ENCODE measurements at places on chromosomes 16 and 17. TPM values are rescaled to one million over a fixed set of nuclear protein-coding genes. Genes with fewer than 3 reads are reported as not detected.

The SOX15 gene
- 0.91 TPM for total RNA-seq

The LYRM9 gene
- total RNA-seq = 9.4 TPM

The C16orf92 gene
- total RNA-seq = not detected

DNA sequence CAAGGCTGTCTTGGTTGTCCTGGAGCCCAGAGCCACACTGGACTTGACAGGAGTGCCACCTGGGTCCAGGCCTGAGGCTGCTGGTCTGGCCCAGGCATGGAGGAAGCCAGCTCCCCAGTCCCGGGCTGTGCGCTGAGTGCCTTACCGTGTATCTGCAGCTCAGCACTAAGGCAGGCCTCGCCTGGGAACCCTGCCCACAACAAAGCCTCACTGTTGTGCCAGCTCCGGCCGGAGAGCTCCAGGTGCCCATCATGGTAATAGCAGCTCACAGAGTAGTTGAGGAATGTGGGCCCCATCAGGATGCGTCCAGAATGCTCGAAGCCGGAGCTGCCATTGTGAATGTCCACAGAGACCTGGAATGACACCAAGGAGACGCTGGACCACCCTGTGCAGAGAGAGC is 72.2 kb downstream of the RMI2 start:
- DNase-seq = peak; percentile 77

GRCh38 chr17:80151333-80151732 is 4.4 kb upstream of the EIF4A3 start:
- no peak for DNase-seq

GRCh38 chr17:46836500-46836899 is 14.9 kb upstream of the WNT9B start:
- no peak for DNase-seq

DNA sequence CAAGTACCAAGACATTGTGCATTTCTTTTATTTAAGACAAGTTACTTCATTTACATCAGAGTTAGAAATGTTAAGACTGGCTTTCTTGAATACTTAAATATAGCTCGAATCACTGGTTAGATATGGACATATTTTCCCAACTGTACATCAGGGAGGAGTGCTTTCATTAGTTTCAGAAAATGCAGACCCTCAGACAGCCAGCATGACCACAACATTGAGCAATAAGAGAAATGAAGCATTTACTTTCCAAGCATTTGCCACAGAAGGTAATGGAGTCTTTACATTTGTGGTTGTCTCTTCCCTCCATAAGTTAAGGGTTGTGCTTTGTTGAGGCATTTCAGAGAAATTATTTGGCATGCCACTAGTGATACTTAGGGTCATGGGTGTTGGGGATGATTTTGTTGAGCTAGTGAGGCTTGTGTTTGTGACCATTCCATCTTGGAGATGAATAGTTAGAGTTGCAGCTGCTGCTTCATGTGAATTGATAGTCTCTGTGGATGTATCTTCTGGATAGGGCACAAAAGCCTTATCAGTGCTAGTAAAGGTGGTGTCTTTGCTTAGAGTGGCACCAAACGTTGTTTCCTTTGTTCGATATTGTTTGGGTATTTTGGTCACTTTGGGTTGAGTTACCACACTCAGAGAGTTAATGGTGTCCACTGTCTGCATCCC is 2.1 kb downstream of the OMG start:
- no peak for DNase-seq

Measured in Right ventricle myocardium superior (tissue), 1 donor.